ENCODE measurements at places on chromosomes 3 and 15.

- peak; percentile 50 for DNase-seq
Observed at GRCh38 chr15:30650012-30650929, 24.3 kb downstream of the ARHGAP11B start.

GRCh38 chr3:161821591-161821990 lies 325.0 kb downstream of the OTOL1 start:
- no peak for DNase-seq

DNA sequence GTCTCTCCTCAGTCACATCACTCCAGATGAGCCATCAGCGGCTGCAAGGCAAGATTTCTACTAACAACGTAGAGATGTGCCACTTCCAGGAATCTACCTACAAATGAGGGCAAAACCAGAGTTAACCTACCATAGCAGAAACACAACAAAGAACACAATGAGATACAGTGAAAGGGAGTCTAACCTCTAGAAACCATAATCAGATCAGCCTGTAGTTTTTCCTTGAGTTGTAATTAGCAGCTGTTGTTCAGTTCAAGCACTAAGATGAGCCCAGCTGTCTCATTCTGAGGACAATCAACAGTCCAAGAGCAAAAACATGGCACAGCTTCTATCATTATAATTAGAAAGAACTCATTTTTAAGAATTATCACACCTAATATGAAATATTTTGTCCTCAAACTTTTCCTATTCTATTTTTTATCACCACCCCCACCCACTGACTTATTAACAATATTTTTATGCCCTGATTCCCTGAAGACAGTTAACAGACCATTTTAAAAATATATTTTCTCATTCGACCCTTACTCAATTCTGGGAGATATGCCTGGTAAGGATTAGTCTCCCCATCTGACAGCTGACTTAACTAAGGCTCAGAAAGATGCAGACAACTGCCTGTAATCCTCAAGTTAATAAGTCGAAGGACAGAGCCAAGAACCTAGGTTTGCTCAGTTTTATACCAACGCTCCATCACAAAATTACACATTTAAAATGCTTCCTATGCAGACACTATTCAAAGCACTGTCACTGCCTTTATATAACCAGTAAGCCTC lies 50.1 kb downstream of the MAGI1 start:
- DNase-seq, result no peak

DNA sequence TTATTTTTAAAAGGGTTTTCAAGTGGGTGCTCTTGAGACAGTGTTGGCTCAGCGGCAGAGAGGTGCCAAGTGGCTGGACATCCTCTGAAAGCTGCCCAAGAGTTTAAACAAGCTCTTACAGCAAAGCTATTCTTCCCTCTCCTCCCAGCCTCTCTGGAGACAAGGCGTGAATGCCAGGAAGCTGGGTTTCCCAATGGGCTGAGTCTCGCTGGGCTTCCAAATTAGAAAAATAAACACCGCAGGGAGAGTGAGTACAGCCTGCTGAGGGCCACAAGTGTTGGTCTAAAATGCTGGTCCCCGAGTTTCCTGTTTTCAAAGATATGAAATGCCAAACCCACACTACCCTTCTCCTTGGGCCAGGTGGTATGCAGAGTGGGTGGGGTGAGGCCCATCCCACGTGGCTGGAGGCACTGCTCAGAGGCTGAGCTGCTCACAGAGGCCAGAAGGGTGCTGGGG lies 36.4 kb downstream of the ZDHHC3 start:
- DNase-seq, result no peak

DNA sequence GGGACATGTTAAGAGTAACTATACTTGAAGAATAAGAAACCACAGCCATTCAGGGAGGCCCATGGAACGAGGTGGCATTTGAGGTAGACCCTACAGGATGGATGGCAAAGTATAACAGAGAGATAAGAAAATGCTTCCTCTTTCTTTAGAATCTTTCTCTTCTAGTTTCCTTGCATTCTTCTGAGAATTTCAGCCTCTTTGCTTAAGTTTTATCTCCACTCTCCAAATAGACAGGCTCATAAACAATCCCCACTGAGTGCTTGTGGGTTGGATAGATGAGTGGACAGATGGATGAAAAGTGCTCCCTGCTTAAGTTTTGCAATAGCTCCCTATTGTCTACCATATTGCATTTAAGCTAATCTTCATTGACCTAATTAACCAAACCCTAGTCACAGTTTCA lies 103.7 kb downstream of the MEX3B start:
- no peak for DNase-seq
